ENCODE measurements at places on chromosomes 3 and 15.

GRCh38 chr3:14216257-14217048 is 37.8 kb downstream of the LSM3 start:
- peak; percentile 58 for DNase-seq

- DNase-seq = no peak
These were observed 36.3 kb downstream of the CCNL1 start for GRCh38 chr3:157123621-157124020.

DNA sequence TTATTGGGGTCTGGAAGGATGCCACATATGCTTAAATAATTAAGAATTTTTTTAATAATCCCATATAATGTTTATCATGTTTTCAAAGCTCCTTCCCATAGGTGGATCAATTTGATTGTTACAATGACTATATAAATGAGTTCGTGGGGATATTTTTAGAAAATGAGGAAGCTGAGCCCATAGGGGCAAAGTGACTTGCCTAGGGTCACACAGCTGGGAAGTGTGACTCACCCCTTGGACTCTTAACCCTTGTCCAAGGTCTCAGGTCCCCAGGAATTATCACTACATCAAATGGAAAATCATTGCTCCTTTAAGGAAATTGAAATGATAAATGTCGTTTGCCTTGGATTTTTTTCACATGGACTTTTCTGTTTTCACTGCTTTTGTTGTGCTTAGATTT is 161.2 kb upstream of the RGMA start:
- no peak for DNase-seq

- DNase-seq = no peak
These were observed 9.9 kb downstream of the ZBED2 start for GRCh38 chr3:111585217-111585616.

- no peak for DNase-seq
These were observed 3.7 kb downstream of the GRAMD2A start for GRCh38 chr15:72193836-72194396.

DNA sequence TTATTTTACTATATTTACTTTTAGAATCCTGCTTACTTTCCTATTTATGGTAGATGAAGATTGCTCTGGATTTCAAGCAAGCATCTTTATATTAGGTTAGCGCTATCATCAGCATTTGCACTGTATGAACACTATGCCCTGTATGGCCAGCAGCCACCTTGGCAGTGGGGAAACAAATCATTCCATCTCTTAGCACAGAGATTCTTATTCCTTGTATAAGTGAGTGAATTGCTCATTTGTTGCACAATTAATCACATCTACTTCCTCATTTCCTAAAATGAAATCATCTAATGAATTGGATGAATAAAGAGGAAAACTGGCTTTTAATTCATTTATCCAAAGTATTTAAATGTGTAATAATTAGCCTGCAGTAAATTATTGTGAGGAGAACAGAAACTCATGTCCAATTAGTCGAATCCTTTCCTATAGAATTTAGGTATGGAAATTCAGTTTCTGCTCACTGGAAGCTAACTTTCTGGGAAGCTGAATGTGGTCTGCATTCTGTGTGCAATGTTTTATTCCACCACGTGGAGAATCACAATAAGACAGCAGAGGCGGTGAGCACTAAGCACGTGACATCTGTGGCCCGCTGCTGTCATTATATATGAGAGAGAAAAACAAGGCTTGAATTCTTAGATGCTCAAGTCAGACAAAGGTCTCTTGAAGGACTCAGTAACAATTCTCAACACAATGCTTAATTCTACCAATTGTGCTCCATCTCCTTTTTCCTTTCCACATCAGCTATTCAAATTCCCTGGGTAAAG is 93.4 kb downstream of the PEX5L start:
- no peak for DNase-seq

GRCh38 chr15:82165948-82166376 is 96.6 kb downstream of the EFL1 start:
- DNase-seq = no peak

GRCh38 chr3:71089271-71089847 is 494.2 kb downstream of the FOXP1 start:
- peak; percentile 36 for DNase-seq

GRCh38 chr15:64224511-64224910 is 61.7 kb upstream of the PPIB start:
- DNase-seq = no peak

DNA sequence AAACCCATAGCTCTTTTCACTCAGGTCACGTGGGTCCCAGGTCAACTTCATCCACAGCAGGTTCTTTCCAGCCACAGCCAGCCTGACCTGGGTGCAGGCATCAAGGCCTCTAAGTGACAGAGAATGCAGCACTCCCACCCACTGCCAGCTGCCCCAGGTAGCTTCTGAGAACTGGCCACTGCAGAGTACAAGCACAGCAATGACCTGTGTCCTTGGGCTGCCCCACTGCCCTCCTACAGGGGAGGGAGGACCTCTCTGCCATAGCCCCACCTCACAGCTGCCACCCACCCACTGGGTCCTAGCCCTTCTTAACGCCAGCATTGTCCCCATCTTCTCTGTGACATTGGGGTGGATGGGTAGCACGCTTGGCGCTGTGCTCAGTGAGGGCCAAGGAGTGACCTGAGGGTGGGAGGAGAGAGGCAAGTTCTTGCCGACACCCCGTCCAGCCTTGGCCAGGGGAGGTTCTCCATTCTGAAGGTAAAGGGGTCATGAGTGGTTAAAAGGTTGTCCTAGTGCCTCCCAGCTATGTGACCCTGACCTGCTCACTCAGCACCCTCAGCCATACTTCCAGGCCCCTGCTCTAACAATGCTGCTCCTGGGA is 12.4 kb downstream of the CISH start:
- DNase-seq = no peak

DNA sequence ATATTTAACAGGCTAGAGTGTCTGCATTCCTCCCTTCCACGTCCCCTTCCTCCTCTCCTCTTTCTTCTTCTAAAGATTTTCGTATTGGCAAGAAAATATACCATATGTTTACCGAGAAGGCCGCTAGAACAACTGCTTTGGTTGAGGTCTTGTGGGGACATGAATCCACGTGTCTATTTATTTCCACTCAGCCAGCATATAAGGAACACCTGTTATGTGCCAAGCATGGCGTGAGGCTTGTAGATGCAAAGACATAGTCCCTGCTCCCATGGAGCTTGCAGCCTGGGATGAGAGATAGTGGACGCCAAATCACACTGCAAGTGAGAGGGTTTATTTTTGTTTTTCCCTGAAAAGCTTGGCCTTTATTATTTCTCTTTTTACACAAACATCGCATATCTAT is 57.1 kb downstream of the SLC7A14 start:
- DNase-seq = no peak

GRCh38 chr15:64930778-64931371 is 19.2 kb downstream of the ANKDD1A start:
- DNase-seq = no peak

GRCh38 chr3:160684368-160684740 is 7.4 kb downstream of the ARL14 start:
- no peak for DNase-seq

DNA sequence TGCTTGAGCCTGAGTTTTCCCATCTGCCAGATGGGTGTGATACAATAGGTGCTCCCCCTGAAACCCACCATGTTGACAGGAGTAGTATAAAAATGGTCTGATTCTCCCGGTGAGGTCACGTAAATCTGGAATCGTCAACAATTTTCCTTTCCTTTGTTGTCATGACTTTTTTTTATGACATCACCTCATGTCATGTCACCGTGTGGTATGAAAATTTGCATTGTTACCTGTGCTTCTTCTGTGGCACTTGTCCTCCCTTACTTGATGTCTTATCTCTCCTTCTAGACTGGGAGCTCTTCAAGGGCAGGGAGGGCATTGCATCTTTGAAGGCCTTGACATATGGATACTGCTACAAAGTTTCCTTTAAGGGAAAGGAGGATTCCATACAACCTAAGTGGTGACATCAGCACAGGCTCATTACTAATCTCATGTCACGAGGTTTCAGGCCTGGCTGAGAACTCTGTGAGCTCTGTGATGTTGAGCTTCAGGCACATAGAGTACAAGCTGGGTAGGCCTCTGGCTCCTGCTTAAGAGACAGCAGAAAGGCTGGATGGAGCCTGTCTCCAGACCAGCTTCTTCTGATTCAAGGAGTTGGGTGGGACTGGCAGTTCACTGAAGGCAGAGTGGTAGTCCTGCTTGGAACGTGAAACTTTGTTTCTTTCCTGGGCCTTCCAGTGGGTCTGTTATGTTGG is 66.3 kb downstream of the LPP start:
- DNase-seq = no peak

DNA sequence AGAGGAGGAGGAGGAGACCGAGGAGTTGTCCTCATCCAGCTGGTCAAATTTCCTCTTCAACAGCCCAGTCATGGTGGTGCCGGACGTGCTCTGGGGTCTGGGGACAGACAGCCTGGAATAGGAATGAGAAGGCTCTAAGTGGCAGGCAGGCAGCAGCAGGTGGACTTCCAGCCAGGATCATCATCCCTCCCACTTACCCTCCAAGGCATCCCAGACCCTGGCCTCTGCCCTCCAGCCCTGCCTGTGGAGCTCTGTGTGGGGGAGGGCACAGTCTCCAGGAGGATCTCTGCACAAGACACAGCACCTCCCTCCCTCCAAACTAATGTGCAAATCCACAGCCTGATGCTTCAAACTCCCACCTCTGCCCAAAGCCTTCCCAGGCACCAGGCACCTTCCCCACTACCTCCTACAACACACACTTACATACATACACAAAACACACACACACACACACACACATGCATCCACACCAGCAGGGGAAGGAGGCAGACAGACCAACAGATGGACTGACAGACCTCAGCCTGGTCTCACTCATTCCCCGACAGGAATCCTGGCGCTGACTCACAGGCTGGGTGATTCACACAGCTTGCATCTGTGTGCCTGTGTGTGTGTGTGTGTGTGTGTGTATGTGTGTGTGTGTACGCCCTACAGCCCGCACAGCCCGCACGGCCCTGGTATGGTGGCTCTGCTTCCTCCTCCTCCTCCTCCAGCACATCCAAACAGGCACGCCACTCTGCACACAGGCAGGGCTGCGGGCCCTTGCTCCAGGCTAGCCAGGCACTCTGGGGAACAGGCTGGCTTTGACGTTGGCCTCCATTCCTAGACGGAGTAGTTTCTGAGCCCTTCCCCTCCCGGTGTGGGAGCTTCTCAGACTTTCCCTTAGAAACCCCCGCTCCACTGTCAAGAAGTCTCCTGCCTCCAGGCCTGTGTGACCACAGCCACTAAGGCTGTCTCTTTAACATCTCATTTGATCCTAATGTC is 6.5 kb downstream of the CSRNP1 start:
- DNase-seq = peak; percentile 86

GRCh38 chr15:58451826-58452225 is 20.0 kb downstream of the LIPC start:
- no peak for DNase-seq

- DNase-seq = no peak
These were observed 14.6 kb downstream of the SCG5 start for GRCh38 chr15:32656091-32656490.

GRCh38 chr3:106401666-106402490 is 533.1 kb upstream of the CBLB start:
- no peak for DNase-seq

GRCh38 chr15:59206623-59207183 is at the start of gene LDHAL6B:
Gene LDHAL6B, plus strand, starts transcription at chr15:59206843. Its CDS starts 98 bp downstream, at chr15:59206941.
- DNase-seq = no peak
